ENCODE measurements at places on chromosomes 2 and 18.
A peak's percentile ranks its signal among the peaks of the same experiment; 100 is the strongest.

GRCh38 chr2:96262306-96262705 lies 3.5 kb downstream of the TMEM127 start:
- H3K4me1 ChIP-seq: peaks cover 11% of the 10 kb centered on the region
- no peaks in the 10 kb centered on the region for H3K36me3 ChIP-seq
- H3K4me3 ChIP-seq: no peak overlapping the region
- H3K27ac ChIP-seq: no peak overlapping the region
- no peaks in the 10 kb centered on the region for H3K27me3 ChIP-seq
- DNase-seq: no peak

DNA sequence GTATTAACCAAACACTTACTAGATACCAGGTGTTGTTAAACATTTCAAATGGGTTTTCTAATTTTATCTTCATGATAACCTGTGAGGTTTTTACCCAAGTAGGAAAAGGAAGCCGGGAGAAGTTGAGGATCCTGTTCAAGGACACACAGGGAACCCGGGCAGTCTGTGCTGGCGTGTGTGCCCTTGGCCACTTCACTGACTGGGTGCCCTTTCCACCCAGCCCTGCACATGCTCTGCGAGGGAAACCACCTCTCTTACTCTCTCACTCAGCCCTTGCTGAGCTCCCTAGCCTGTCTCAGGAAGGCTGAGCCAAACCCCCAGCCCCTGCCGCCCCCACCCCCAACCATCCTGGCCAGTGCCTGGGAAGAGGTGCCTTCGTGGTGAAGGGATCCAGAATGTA lies 51.8 kb downstream of the TEX44 start:
- no peak overlapping the region for H3K4me3 ChIP-seq
- H3K4me1 ChIP-seq: peaks cover 3% of the 10 kb centered on the region
- DNase-seq: no peak
- H3K27me3 ChIP-seq: no peaks in the 10 kb centered on the region
- H3K27ac ChIP-seq: no peak overlapping the region
- H3K36me3 ChIP-seq: no peaks in the 10 kb centered on the region

DNA sequence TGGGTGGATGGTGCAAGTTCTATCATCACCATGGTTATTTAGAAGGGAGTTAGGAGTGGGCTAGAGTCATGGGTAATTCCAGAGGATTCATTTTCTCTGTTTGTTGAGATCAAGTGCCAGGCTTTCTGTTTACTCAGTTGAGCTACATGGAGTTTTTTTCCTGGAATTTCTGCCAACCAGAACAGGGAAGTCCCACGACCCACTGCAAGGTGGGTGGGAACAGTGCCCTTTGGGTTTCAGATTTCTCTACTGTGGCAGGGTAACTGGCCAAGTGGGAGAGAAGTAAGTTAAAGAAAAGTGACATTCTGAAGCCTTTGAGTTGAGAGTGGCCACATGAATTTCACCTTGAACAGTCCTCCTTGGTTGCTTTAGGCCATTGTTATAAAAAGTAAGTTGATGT lies 138.9 kb downstream of the SLC39A10 start:
- H3K36me3 ChIP-seq: no peaks in the 10 kb centered on the region
- DNase-seq: no peak
- no peak overlapping the region for H3K4me3 ChIP-seq
- H3K27ac ChIP-seq: no peak overlapping the region
- no peaks in the 10 kb centered on the region for H3K4me1 ChIP-seq

DNA sequence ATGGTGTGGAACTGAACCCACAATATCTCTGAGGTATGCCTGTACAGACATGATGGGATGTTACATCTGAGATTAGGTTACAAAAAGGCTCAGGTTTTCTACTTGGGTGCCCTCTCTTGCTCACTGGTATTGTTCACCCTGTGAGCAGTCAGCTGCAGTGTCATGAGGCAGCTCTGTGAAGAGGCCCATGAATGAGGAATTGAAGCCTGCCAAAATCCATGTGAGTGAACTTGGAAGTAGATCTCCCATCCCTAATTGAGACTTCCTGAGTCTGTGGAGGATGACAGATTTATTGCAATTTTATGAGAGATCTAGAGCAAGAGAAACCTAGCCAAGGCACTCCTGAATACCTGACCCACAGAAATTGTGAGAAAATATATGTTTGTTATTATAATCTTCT lies 404.9 kb upstream of the ZEB2 start:
- no peaks in the 10 kb centered on the region for H3K27me3 ChIP-seq
- H3K4me3 ChIP-seq: no peak overlapping the region
- no peaks in the 10 kb centered on the region for H3K36me3 ChIP-seq
- H3K4me1 ChIP-seq: no peaks in the 10 kb centered on the region
- DNase-seq: no peak

GRCh38 chr2:98241592-98241991 lies 104.7 kb upstream of the CNGA3 start:
- H3K36me3 ChIP-seq: no peaks in the 10 kb centered on the region
- H3K4me1 ChIP-seq: no peaks in the 10 kb centered on the region
- H3K4me3 ChIP-seq: no peak overlapping the region
- no peak overlapping the region for H3K27ac ChIP-seq
- no peak for DNase-seq

DNA sequence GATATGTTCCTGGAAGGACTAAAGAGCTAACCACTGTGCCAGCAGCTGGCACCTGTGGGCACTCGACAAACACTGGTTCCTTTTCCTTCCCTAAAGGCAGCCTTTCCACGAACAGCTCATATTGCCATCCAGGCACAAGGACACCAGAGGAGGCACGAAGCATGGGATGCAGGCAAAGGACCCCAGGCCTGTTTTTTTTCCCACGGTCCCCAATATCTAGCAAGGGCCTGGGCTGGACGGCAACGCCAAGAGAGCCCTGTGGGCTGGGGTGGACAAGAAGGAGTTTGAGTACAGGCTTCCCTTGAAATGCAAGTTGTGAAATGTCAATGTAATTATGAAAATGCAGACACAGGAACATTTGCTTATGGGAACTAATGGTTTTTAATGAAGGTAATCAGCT lies 135.9 kb downstream of the CYP26B1 start:
- no peak overlapping the region for H3K4me3 ChIP-seq
- H3K27me3 ChIP-seq: no peaks in the 10 kb centered on the region
- H3K27ac ChIP-seq: no peak overlapping the region
- H3K4me1 ChIP-seq: no peaks in the 10 kb centered on the region
- DNase-seq: peak; percentile 37
- no peaks in the 10 kb centered on the region for H3K36me3 ChIP-seq

DNA sequence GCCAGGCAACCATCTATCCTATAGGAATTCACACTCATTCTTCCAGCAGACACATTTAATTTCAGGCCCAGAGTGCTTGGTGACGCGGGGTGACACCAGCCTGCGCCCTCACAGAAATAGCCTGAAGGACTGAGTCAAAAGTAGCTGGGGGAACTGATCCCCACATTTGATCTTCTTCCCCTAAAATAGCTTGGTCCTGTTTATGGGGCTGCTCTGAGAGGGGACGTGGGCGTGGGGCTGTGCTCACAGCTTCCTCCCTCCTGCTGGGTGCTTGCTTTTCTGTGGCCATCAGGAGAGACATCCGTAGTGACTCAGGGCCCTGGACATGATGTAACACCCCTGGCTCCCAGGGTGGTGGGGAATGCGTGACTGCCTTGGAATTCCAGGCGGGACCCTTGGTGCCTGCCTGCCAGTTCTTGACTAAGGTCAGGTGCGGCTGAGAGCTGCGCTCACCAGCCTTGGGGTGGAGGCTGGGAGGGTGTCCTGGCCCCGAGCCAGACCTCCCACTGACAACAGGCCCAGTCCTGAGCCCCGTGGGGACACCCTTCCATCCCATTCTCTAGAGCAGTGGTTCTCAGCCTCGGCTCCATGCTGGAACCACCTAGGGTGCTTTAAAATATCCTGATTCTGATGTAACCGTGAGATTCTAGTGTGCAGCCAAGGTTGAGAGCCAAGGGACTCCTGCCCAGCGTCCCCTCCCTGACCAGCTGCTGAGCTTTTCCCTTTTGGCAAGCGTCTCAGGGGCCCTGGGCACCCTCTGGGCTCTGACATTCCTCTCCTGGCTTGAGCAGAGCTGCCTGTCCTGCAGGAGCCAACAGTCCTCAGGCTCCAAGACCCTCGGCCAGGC lies 47.4 kb upstream of the SMAD7 start:
- H3K4me1 ChIP-seq: peaks cover 8% of the 10 kb centered on the region
- H3K27ac ChIP-seq: no peak overlapping the region
- H3K4me3 ChIP-seq: no peak overlapping the region
- H3K36me3 ChIP-seq: no peaks in the 10 kb centered on the region
- H3K27me3 ChIP-seq: no peaks in the 10 kb centered on the region

DNA sequence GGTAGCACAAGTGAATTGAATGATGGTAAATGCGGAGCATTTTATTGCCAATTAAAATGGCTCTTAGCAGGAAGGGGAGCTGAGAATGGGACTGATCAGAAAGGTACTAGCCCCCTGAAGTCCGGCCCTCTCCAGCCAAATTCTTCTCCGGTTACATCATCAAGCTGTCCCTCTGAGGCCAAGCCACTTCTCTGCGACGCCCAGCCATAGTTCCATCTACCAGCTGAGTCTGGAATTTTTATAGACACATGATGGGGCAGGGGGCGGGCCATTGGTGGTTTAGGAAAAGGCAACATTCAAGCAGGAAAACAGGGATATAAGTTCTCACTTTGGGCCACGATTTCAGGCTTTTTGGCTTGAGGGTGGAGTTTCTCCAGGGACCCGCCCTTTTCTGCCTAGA lies 22.7 kb downstream of the RPRM start:
- H3K4me3 ChIP-seq: no peak overlapping the region
- H3K36me3 ChIP-seq: no peaks in the 10 kb centered on the region
- no peaks in the 10 kb centered on the region for H3K4me1 ChIP-seq
- H3K27ac ChIP-seq: no peak overlapping the region
- no peaks in the 10 kb centered on the region for H3K27me3 ChIP-seq

GRCh38 chr2:175880-176820 lies 87.7 kb downstream of the SH3YL1 start:
- no peak for DNase-seq
- H3K27ac ChIP-seq: no peak overlapping the region
- H3K27me3 ChIP-seq: no peaks in the 10 kb centered on the region
- no peak overlapping the region for H3K4me3 ChIP-seq

DNA sequence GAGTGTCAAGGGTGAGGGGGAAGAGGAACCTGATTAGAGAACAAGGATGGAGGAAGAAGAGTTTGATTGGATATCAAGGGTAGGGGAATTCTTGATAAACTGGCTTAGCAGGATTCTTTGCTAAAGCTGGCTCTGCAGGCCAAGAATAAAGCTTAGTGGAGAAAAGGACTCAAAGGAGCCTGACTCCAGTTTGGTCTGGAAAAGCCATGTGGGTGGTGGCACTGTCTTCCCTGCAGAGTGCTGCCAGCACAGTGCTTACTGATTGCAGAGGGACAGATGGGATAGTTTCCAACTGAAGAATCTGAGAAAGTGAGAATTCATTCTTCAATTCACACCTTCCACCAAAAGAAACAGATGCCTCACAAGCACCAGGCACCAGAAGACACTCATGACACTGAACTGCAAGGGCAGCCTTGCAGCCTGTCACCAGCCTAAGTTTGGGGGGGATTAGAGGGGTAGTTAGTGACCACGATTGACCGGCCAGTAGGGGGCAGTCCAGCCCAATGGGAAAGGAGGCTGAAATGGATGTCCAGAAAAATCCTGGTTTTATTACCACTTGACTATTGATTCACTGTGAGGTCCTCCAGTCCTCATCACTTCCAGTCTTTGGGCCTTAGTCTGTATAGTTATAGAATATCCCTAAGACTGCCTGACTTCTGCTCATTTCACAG lies 334.5 kb downstream of the SMAD2 start:
- no peak overlapping the region for H3K4me3 ChIP-seq
- H3K36me3 ChIP-seq: no peaks in the 10 kb centered on the region
- DNase-seq: no peak
- no peaks in the 10 kb centered on the region for H3K27me3 ChIP-seq

Measured in H1 (cell line).